GM04503 (cell line): ENCODE measurements at places on chromosomes 13 and 19.

DNA sequence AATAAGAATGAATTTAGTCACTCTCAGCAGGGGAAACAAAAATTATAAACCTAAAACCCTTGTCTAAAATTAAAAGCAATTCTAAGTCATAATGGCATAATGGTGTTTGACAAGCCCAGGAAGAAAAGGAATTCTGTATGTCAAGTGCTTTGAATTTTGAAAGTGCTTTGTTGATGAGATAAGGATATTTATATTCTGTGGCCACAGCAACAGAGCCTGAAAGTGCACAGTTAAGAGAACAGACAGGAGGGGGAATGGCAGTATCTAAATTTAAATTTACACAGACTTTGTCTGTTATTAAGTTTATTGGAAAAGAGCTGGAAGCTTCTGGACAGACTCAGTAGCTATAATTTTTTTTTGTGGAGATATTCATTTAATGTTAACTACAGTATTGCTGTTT, 69.8 kb downstream of the OLFM4 start:
- no peak for DNase-seq

DNA sequence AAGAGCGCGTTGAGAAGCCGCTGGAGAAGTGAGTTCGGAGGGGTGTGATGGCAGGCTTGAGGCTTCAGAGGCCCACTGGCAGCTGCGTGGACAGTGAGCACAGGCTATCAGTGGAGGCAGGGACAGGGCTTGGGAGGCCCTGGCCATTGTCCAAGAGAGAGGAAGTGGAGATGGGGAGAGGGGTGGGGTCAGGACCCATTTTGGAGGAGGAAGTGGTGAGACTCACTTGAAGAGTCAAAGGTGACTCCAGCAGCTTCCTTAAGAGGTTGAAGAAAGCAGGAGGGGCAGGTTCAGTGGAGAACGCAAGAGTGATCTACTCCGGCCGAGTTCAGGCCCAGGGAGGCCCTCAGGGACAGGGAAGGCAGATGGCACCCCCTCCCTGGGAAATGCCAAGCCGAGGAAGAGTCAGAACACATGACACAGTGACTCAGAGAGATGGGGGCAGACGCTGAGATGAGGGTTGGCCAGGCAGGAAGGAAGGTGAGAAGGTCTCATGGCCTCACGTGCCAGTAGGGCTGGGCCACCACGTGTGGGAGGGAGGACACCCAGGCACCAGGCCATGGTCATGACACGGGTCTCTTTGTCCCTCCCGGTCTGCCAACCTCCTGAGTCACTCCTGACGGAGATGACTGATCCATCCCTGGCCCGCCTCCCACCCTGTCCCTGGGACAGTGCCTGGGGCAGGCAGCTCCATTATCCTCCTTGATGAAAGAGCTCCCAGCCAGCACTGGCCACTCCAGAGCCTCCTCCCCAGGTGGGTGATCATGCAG, 10.1 kb upstream of the CD22 start:
- DNase-seq, result peak; percentile 78

- DNase-seq, result no peak
These were observed 36.3 kb upstream of the ABCC4 start for GRCh38 chr13:95337597-95337996.

DNA sequence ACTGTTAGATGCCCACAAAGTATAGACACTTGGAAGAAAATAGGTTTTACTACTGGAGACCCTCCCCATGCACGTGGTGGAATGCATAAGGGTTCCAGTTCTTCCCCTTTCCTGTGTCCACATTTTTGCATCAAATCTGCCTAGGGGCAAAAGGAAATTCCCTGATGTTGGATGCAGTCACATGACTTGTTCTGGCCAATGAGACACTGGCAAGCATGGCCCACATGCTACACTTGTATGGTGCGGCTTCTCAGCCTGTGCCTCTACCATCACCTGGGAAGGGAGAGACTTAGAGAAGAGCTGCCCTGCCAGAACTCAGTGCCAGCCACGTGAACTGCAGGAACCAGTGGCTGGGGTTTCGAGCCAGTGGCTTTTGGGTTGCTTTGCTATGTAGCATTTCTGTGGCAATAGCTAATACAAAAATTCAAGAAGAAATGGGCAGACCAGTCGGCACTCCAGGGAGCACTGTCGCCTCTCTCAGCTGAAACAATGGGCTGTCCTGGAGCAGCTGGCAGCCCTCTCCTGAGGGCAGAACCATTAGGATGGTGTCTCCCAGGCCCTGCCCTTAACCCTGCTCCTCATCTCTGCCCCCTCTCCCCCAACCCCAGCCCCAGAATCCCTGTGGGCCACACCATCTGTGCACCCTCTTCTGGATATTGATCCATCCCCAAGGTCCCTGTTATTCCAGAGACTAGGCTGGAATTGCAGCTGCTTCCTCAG, 634.0 kb downstream of the UQCRFS1 start:
- no peak for DNase-seq

DNA sequence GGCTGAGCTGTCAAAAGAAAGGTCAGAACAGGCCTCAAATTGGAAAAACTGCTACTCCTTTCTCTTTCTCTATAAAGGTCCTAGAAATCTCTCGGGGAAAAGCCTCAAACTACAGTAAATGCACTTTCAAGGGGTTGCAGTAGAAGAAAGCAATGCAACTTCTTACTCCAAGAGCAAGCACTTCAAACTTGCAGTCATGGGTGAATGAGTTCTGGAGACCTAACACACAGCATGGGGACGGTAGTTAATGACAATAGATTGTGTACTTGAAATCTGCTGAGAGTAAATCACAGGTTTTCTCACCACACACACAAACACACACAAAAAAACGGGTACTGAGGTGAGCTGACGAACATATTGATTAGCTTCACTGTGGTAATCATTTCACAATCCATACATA, 11.8 kb downstream of the TUBGCP3 start:
- no peak for DNase-seq

DNA sequence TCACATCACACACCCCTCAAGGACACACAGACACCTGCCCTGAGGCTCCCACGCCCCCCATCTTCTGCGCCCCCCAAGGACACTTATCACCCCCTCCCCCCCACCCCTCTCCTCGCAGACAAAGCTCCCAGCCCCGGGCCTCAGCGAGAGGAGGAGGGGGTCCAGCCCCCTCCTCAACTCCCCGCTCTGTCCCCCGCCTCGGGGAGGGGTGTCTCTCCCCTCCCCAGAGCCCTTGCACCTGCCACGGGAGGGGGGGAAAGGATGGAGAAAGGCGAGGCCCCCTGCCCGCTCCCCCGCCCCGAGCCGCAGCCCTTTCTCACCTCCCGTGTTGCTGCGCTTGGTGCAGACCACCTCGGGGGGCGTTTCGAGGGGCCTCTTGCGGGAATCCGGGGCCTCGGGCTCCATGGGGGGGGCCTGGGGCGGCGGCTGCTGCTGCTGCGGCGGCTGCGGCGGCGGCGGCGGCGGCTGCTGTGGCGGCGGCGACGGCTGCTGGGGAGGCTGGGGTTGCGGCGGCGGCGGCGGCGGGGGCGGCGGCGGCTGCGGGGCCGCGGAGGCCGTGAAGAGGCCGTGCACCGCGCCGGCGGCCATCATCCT, 621 bp downstream of the NOVA2 start:
- no peak for DNase-seq

DNA sequence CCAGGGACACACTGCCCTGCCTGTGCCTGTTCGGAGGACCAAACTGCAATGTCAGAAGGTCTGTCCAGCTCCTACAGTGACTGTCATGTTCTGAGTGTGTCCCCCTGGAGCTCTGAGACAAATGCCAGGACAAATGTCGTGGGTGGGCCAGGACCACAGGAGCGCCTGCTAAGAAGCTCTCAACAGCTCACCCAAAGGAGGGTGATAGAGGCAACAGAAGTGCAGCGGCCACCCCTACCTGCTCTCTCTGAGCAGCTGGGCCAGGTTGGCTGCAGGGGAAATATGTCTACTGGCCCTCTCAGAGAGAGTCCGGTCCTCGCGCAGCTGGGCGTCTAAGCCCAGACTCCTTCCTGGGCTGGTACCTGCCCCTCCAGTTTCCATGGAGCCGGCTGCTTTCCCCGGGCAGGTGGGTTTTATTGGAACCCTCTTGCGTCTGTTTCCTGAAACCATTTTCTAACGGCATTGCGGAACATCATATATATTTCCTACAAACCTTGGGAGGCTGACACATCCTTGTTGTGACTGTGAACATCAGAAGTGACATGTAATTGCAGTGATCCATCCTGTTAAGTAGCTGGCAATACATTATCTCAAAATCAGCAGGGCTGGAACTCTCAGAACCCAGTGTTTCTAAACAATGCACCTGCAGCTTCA, 78.1 kb downstream of the CHST8 start:
- no peak for DNase-seq

- DNase-seq, result no peak
These were observed 4.1 kb upstream of the C1QTNF9B start for GRCh38 chr13:23901365-23901764.

DNA sequence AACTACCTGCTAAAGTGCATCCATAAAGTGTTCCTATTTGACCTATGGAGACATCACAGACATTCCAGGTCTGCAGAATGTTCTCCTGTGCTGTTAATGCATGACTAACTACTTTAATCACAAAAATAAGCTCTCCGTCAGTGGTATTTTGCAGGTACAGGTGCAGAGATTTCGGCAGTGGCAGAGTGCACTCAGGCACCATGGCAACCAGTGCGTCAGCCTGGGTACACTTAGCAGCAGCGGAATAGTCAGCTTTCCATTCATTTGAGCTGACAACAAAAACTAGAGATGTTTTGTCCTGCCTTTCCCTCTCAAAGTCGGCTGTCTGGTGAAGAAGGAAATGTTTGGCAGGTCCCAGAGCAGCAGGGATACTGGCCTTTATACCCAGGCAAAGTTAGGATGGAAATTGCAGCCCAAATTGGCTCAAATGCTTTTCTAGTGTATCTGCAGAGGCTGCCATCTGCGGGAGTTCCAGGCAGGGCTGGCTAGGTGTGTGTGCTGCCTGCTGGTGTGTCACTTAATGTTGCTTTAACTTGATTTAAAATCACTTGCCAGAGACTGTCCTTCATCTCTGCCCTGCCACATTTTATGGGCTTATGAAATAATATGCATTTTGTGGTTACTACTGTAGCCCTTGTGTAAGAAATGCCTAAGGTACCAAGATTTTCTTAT, 195.8 kb downstream of the RAP2A start:
- DNase-seq, result no peak

- no peak for DNase-seq
These were observed 16.0 kb downstream of the PIP5K1C start for GRCh38 chr19:3684054-3684816.

DNA sequence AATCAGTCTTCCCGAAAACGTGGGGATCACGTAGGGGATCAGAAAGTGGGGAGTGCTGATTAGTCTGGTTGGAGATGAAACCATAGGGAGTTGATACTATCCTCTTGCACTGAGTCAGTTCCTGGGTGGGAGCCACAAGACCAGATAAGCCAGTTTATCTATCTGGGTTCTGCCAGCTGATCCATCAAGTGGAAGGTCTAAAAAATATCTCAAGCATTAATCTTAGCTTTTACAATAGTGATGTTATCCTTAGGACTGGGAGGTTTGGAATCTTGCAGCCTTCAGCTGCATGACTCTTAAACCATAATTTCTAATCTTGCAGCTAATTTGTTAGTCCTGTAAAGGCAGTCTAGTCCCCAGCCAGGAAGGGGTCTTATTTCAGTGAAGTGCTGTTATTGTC, 2474.2 kb downstream of the PCDH9 start:
- no peak for DNase-seq

DNA sequence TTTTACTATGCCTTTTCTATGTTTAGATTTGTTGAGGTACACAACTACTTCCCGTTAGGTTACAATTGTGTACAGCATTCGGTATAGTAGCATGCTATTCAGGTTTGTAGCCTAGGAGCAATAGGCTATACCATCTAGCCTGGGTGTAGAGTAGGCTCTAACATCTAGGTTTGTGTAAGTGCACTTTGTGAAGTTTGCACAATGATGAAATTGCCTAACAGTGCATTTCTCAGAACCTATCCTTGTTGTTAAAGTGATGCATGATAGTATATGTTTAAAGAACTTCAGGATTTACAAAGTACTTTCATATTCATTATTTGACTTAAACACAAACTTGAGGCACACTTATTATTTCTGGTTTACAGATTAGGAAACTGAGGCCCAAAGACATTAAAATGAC, 11.5 kb upstream of the SERPINE3 start:
- no peak for DNase-seq

- DNase-seq, result no peak
These were observed 38.2 kb downstream of the ATP12A start for GRCh38 chr13:24718192-24718965.

GRCh38 chr13:41352935-41353840, 42.1 kb downstream of the NAA16 start:
- DNase-seq, result peak; percentile 31

DNA sequence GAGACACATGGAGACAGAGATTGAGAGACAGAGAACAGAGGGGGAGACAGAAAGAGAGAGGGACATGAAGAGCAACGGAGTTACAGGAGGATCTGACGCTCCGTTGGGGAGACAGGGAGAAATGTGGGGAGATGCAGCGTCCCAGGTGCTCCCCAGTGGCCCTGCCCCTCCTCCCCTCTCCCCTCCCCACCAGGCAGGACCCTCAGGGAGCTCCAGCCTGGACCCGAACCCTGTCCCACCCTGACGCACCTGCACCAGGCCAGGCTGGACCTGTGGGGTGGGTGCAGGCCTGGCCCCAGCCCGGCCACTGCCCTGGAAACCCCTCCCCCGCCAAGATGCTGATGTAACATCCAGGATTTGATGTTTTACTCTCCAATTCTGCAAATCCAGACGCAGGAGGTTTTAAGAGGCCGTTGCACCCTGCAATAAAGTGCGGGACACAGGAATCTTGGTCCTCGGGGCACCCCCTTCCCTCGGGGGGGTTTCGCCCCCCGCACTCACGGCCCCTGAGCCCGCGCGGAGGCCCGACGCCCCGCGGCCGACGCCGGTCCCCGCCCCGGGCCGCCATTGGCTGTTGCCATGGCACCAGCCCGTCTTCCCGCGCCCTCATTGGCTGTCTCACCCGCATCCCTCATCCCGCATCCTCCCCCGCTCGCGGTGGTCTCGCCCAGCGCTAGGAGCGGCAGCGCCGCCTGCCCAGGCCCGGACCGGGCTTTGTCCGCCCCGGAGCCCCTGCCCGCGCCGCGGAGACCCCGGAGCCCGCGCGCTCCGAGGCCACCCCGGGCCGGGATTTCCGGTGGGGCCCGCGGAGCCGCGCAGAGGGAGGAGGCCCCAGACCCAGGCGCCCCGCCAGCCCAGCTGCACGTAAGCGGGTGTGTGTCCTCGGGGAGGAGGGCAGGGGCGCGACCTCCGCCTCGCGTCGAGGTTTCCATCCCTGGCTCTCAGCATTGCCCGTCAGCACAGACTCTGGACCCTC, at the start of gene APC2:
Gene APC2, plus strand, starts transcription at position 655 of the 976 bp plus-strand sequence. CDS start 2,881 bp downstream, outside the sequence.
- DNase-seq, result no peak

GRCh38 chr13:27170221-27170515, 1.4 kb downstream of the USP12 start:
- DNase-seq, result peak; percentile 36

DNA sequence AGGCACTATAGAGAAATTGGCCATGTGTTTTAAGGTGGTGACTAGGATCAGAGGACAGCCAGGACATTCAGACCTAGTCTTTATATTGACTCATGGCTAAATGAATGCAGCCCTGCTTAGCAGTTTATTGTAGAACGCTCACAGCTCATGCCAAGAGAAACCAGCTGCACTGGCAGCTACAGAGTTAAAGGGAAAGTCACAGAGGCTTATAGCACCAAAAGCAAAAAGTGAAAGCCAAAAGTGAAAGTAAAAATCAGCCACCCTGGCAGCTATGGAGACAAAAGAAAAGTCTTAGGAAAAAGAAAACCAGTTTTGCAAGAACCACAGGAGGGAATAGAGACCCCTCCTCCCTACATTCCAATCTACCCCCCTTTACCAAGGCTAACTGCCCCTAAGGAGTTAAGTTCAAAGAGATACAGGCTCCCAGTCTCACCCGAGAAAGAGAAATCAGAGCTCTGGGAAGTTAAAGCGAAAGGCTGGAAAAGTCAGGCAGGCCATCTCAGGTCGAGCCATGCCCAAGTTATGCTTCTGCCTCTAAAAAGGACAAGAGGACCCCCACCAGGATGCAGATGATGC, 99.0 kb downstream of the ZNF429 start:
- peak; percentile 7 for DNase-seq
